ENCODE measurements at places on chromosomes 3 and 15.
A peak's percentile ranks its signal among the peaks of the same experiment; 100 is the strongest.

- H3K27me3 ChIP-seq, result peaks cover 50% of the 10 kb centered on the region
- no peak for DNase-seq
- no peak overlapping the region for H3K4me3 ChIP-seq
- no peaks in the 10 kb centered on the region for H3K36me3 ChIP-seq
- H3K4me1 ChIP-seq, result no peaks in the 10 kb centered on the region
Measured at GRCh38 chr3:64441861-64442260, 216.6 kb upstream of the PRICKLE2 start.

- peak; percentile 14 for DNase-seq
- H3K4me1 ChIP-seq, result no peaks in the 10 kb centered on the region
- no peaks in the 10 kb centered on the region for H3K27me3 ChIP-seq
- no peaks in the 10 kb centered on the region for H3K36me3 ChIP-seq
- no peak overlapping the region for H3K4me3 ChIP-seq
Measured at GRCh38 chr3:25910997-25911396, 121.1 kb downstream of the OXSM start.

DNA sequence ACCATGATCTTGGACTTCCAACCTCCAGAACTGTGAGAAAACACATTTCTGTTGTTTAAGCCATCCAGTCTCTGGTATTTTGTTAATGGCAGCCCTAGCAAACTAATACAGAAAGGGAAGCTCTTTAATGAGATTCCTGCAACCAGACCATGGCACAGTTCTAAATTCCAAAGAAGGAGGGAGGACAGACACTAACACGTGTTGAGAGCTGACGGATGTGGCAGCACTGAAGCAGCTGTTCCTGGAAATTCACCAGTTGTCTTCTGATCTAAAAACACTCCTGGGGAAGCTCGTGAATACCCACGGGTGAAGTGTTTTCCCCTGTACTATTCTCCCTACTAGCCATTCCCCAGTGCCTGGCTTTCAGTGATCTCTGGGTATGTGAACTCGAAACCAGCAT lies 56.7 kb downstream of the RPL22L1 start:
- DNase-seq, result no peak
- no peaks in the 10 kb centered on the region for H3K36me3 ChIP-seq
- no peaks in the 10 kb centered on the region for H3K27me3 ChIP-seq
- H3K4me3 ChIP-seq, result no peak overlapping the region
- no peak overlapping the region for H3K27ac ChIP-seq
- peaks cover 35% of the 10 kb centered on the region for H3K4me1 ChIP-seq

DNA sequence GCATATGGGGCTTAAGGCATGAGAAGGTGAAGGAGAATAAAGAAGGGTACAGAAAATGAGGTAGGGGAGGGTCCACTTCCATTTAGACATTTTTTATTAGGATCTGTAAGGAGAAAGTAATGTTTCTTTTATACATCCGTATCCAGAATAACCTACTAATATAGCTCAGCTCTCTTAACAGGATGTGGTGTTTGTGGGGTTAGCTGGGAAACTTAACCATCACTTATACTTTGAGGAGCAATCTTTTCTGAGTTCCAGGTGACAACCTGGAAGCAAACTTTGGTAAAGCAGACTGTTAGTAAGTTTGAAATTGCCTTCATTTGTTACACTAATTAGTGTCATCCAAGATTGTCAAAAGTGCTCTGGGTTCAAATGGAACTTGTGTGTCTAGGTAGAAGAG lies 36.6 kb downstream of the BUB1B start:
- H3K36me3 ChIP-seq, result peaks cover 6% of the 10 kb centered on the region
- H3K27ac ChIP-seq, result no peak overlapping the region
- no peaks in the 10 kb centered on the region for H3K27me3 ChIP-seq
- no peaks in the 10 kb centered on the region for H3K4me1 ChIP-seq
- DNase-seq, result no peak
- H3K4me3 ChIP-seq, result no peak overlapping the region

- DNase-seq, result peak; percentile 70
- H3K27ac ChIP-seq, result peak overlapping the region; percentile 98
Measured at GRCh38 chr3:29695643-29696198, 414.9 kb downstream of the RBMS3 start.
